ENCODE measurements at places on chromosomes 7 and 10. TPM values are rescaled to one million over a fixed set of nuclear protein-coding genes. Genes with fewer than 3 reads are reported as not detected.
A peak's percentile ranks its signal among the peaks of the same experiment; 100 is the strongest.

DNA sequence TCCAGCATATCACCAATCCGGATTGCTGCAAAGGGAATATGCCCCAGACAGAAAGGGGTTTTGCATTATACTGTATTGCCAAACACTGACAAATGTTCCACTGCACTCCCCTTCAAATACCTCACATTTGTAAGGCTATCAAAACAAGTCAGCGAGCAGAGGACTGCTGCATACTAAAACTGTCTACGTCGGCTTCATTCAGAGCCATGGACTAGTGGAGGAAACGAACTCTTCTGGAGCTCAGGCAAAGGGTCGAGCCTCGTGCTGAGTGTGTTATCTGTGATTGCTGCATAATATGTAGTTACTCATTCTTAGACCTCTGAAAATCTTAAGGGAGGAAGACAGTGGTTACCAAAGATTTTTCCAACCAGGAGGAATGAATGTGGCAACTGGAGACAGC, 200.2 kb downstream of the DYNC1I1 start:
- DNase-seq: no peak

The RELN gene
- polyA plus RNA-seq: not detected

GRCh38 chr7:43071604-43072003, 40.8 kb upstream of the HECW1 start:
- DNase-seq: no peak

DNA sequence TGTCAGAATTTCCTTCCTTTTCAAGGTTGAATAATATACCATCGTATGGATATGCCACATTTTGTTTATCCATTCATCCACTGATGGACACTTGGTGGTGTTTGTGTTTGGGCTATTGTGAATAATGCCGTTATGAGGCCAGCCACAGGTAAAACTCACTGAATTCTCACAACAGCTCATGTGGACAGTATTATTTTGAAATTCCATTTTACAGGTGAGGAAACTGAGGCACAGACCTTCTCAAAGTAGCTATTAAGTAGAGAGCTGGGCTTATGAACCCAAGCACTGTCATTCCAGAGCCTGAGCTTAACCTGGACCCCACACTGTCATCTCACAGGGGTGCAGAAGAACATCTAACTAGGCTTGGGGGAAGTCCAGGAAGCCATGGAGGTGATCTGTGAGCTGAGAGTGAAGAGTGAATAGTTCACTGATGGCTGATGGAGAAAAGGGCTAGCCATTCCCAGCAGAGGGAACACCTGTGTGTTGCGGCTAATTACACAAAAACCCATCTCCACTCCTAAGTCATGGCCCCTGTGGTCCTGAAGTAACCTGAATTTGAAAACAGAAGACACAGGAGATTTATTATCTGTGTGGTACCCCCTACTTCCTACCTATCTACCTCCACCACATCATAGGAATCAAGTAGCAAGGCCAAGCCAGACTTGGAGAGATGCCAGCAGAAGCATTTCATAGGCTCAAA, 8.7 kb downstream of the INMT start:
- no peak for DNase-seq

DNA sequence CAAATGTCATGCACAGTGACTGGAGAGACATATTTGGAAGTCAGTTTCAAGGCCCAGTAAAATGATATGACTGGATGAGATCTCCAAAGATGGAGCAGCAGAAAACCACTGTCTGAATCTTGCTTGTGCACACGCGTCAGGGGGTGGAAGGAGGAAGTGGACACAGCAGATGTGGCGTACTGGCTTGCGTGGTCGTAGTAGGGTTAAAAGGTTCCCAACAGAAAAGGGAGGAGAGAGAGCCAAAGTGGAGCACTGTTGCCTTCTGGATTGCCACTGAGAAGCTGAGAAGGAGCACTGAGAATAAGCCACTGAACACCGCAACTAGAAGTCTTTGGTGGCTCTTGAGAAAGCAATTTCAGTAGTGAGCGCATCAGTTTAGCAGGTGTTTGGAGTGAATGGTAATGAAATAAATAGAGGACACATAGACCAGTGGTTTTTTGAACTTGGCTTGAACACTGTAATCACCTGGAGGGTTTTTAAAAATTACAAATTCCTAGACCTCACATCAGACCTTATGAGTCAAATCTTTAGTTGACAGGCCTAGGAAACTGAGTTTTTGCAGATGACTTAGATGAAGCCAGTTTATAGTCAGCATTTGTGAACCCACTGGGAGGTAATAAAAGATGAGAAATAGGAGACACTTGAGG, 227.3 kb downstream of the PTEN start:
- DNase-seq: no peak

- no peak for DNase-seq
These were observed 29.0 kb downstream of the MICALL2 start for GRCh38 chr7:1430056-1430845.

- DNase-seq: no peak
These were observed 5.7 kb downstream of the AQP1 start for GRCh38 chr7:30917216-30917893.

The GAD2 gene
- polyA plus RNA-seq: not detected

The METTL27 gene
- polyA plus RNA-seq: not detected

The NOC3L gene
- 7.8 TPM for polyA plus RNA-seq

The CCL24 gene
- not detected for polyA plus RNA-seq

GRCh38 chr7:7789551-7789988, 71.2 kb upstream of the RPA3 start:
- no peak for DNase-seq

- DNase-seq: no peak
These were observed 37.7 kb downstream of the ZMIZ1 start for GRCh38 chr10:79106256-79107050.

The CFAP58 gene
- polyA plus RNA-seq: not detected

GRCh38 chr10:120392245-120392644, 64.8 kb upstream of the PLPP4 start:
- no peak for DNase-seq

GRCh38 chr7:123747620-123748141, 1.1 kb downstream of the WASL start:
- no peak for DNase-seq

The ADGRA1 gene
- not detected for polyA plus RNA-seq

The KCNIP2 gene
- polyA plus RNA-seq: not detected

- DNase-seq: no peak
These were observed 135.0 kb upstream of the INHBA start for GRCh38 chr7:41837916-41838315.

The STN1 gene
- 81.1 TPM for polyA plus RNA-seq

GRCh38 chr7:50145801-50146338, 52.8 kb upstream of the ZPBP start:
- DNase-seq: no peak

DNA sequence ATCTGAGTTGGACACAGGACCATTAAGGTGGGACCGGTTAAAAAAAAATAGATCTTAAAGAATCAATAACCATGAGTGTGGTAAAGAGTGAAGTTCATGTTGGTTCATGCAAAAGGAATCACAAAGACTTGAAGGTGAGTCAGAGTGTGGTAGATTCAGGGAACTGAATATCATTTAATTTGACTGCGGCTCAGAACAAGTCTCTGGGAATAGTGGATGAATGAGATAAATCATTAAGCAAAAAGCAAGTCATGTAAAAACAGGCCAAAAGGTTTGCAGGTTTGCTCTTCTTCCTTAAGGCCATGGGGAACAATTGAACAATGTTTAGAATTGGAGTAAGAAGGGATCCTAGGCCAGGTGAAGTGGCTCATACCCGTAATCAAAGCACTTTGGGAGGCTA, 385.8 kb downstream of the ETV1 start:
- no peak for DNase-seq

DNA sequence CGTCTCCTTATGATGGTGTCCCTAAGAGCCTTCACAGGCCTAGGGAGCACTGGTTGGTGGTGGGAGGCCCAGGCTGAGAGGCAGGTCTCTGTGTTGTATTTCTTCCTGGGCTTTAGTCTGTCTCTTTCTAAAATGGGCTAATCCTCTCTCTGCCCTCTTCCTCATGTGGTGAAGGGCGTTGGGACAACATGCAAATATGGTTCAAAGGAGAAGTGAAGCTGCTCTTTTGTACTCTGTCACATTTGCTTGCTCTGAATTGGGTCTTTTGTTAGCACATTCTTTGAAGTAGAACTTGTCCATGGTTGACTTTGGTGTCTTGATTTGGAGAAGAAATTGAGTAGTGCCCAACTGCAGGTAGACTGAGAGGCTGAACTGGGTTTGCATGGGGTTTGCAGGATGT, 814 bp downstream of the HK1 start:
- DNase-seq: no peak

The PRSS37 gene
- not detected for polyA plus RNA-seq

DNA sequence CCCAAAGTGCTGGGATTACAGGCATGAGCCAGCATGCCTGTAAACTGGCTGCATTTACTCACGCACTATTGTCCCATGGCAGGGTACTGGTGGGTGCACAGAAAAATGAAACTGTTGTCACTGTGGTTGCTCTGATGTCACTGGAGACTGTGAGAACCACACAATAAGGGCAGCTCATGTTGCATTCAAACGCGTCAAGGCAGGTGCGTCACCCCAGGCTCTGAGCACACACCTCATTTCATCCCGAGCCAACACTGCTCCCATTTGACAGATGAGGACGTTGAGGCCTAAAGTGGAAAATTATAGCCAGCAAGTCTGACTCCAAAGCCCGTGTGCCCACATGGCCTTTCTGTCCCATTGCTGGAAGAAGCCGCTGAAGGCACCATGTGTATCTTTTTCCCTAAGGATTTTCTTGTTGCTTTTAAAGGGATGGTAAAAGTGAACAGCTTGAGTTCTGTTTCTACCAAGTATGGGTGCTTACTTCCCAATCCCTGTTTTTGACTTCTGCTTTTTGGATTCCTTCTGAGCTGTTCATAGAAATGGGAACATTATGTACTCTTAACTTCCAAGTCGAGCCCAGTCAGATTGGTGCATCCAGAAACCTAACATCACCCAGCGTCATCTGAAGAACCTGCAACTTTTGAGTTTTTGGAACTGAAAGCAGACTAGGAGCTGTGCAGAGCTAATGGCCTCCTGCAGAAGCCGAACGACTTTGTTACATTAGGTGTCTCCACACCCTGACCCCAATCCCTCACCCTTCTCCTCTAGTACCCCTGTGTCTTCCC, 60.1 kb upstream of the CARD11 start:
- DNase-seq: peak; percentile 87

GRCh38 chr10:93383562-93383981, 98.6 kb downstream of the MYOF start:
- DNase-seq: no peak

GRCh38 chr10:132554991-132555647, 17.5 kb downstream of the INPP5A start:
- DNase-seq: peak; percentile 54

GRCh38 chr10:70726909-70727495, 54.7 kb downstream of the ADAMTS14 start:
- no peak for DNase-seq

- no peak for DNase-seq
These were observed 6.2 kb downstream of the VWA2 start for GRCh38 chr10:114245121-114245791.

The AKR1C1 gene
- not detected for polyA plus RNA-seq

The TAS2R3 gene
- not detected for polyA plus RNA-seq

The CYP26A1 gene
- not detected for polyA plus RNA-seq

DNA sequence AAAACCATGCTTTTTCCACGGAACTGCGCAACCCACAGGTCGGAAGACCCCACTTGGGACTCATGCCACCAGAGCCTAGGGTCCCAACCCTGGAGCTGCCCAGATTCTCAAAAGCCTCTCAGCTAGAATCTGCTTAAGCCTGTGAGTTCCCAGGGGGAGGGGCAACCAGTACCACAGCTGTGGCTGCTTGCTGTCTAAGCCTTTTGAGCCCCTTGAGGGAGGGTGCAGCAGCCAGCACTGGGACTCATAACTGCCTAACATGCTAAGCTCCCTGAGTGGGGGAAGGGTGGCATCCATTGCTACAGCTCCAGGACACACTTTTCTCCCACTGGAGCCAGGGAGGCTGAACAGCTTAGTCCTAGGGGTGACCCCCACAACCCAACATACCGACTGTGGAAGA, 485.6 kb upstream of the GRM3 start:
- no peak for DNase-seq

GRCh38 chr10:91350651-91351081, 59.5 kb upstream of the HECTD2 start:
- no peak for DNase-seq

GRCh38 chr10:5659702-5660528, 6.5 kb downstream of the ASB13 start:
- DNase-seq: no peak

DNA sequence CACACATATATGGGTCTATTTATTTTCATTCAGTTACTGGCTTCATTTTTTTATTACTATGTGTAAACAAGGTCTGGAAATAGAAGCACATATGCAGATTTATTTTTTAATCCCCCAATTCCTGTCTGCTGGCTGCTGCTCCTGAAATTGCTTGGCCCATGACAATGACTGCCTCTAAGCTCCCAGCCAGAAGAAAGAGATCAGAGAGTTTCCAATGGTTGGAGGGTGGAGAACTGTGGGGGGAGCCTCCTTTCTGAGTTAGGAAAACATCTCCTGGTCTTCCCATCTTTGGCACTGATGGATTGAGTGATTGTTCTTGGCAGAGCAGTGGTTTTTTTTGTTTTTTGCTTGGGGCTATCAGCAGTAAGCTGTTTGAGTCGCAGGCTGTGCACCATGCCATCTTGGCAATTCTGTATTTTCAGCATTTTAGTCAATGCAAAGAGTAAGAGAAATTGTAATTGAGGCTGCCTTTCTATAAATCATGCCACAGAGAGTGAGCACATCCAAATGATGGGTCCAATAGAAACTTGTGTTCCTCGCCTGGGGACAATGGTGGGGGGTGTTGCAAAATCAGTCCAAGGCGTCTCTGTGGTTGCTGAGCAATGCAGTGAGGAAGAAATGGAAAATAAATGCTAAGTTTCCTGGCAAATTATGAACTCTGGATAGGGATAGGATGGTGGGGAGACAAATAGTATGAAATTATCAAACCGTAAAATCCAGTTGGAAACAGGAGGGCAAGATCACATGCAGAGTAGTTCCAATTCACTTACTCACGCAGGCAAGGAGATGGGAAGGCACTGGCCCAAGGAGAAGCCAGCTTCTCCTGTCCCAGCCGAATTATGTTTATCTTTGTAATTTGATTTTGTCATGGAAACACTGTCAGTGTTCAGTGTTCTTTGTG, 382.4 kb downstream of the SORCS3 start:
- no peak for DNase-seq

DNA sequence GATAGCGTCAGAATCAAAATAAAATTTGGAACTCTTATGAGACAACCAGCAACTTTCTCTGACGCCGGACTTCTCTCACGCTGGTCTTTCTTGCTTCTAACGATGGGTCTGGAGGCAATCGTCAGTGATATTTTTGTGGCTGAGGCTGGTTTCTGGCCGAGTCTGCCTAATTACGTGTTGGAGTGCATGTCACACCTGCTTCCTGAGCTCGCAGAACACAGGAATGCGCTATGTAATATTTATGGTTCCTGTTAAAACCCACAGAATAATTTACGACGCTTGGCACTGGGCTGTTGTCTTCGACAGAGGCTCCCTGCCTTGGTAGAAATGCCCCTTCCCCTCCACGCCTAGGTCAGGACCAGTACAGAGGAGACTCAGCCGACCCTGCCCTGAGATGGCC, 64.9 kb downstream of the NPTX2 start:
- DNase-seq: no peak

GRCh38 chr7:105489409-105489808, 32.7 kb downstream of the PUS7 start:
- DNase-seq: no peak

- DNase-seq: no peak
These were observed 23.2 kb downstream of the UNCX start for GRCh38 chr7:1255817-1256340.

GRCh38 chr10:128843972-128844371, 623.1 kb upstream of the MGMT start:
- DNase-seq: no peak

The EMX2 gene
- not detected for polyA plus RNA-seq

The MBLAC1 gene
- 2.6 TPM for polyA plus RNA-seq

All from immature natural killer cell (primary cell).